ENCODE measurements at places on chromosomes 11 and 22.

GRCh38 chr11:61489833-61490721 lies 18.5 kb upstream of the LRRC10B start:
- no peak for DNase-seq

GRCh38 chr11:43021466-43021865 lies 290.3 kb upstream of the API5 start:
- no peak for DNase-seq

GRCh38 chr22:33108037-33108436 lies 49.9 kb upstream of the SYN3 start:
- DNase-seq: no peak

- DNase-seq: no peak
Measured at GRCh38 chr11:75262436-75262835, 21.9 kb downstream of the TPBGL start.

DNA sequence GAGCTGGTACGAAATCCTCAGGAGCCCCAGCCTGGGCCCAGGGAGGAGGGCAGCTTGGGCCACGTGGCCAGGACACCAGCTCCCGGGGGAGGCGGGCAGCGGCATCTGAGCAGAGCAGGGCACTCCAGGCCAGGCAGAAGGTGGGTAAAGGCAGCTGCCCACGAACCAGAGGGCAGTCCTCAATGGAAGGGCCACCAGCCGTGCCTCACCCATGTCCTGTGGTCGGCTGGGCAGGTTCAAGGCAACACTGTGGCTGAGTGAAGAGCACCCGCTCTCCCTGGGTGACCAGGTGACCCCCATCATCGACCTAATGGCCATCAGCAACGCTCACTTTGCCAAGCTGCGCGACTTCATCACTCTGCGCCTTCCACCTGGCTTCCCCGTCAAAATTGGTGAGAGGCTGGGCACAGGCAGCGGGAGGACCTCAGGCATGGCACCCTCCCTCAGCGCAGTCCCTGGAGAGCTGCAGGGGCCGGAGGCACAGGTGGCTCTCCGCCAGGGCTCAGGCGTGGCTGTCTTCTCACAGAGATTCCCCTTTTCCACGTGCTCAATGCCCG lies 2.5 kb upstream of the SSH3 start:
- no peak for DNase-seq

GRCh38 chr11:665704-666281 lies 28.7 kb downstream of the DRD4 start:
- DNase-seq: no peak

- no peak for DNase-seq
Measured at GRCh38 chr22:27670701-27671412, 130.7 kb downstream of the MN1 start.

- DNase-seq: no peak
Measured at GRCh38 chr22:42489000-42489399, 30.6 kb downstream of the RRP7A start.

- no peak for DNase-seq
Measured at GRCh38 chr22:27881421-27881820, 37.6 kb downstream of the PITPNB start.

- peak; percentile 64 for DNase-seq
Measured at GRCh38 chr11:19076744-19077589, 16.4 kb upstream of the MRGPRX2 start.

DNA sequence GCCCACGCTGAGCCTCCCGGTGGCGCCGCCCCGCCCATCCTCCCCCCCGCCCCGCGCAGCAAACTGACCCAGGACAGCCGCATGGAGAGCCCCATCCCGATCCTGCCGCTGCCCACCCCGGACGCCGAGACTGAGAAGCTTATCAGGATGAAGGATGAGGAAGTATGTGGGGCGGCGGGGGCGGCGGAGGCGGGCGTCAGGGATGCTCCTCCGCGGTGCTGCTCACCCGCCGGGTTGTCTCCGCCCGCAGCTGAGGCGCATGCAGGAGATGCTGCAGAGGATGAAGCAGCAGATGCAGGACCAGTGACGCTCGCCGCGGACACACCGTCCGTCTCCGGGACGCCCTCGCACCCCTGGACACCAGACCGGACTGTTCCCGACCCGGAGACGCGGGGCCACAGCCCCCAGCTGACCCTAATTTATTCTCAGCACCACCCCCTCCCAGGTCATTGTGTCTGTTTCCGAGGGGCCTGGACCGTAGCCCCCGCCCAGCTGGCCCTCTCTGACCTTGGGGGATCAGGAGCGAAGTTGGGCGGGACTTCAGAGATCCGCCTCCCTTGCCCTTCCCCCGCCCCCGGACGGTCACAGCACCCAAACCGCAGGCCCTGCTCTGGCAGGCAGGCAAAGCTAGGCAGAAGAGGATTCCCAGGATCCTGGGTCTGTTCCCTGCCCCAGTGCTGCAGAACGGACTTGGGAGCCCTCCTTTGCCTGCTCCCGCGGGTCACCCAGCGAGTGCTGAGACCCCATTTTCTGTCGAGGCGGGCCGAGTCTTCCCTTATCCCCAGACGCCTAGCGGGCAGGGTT lies 959 bp upstream of the GP1BB start:
- no peak for DNase-seq

- DNase-seq: no peak
Measured at GRCh38 chr22:33542153-33542552, 378.1 kb downstream of the LARGE1 start.

DNA sequence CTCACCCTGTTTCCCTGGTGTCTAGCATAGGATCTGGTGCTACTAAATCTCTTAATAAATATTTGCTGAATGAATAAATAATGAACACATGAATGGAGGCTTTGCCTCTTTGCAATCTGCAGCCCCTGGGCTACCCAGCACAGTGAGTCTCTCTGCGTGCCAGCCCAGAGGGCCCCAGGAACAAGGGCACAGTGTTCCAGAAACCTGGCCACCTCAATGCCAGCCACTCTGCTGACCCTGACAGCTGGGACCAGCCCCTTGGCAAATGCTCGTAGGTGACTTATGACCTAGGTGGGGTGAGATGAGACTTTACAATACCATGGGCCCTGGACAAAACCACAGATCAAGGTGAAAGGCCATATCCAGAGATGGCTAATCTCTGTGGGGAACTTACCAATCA lies 31.6 kb downstream of the UQCR10 start:
- no peak for DNase-seq

GRCh38 chr11:124900464-124900863 lies 2.8 kb upstream of the ROBO4 start:
- DNase-seq: no peak
